Tongue (tissue), 3 donors: ENCODE measurements at places on chromosomes 16 and 17. TPM values are rescaled to one million over a fixed set of nuclear protein-coding genes. Genes with fewer than 3 reads are reported as not detected.

Gene PITPNM3
- total RNA-seq = 7.2 TPM

Gene BRIP1
- total RNA-seq = 6.5 TPM

Gene FNDC8
- total RNA-seq = not detected

Gene PIMREG
- 12.3 TPM for total RNA-seq

Gene PIK3R6
- 1.6 TPM for total RNA-seq

Gene TMEM100
- 21.5 TPM for total RNA-seq

Gene ENPP7
- total RNA-seq = not detected

Gene QRICH2
- 2.1 TPM for total RNA-seq

Gene ABCA9
- 24.4 TPM for total RNA-seq

Gene KRT17
- total RNA-seq = 253 TPM

Gene SULT1A1
- 12.8 TPM for total RNA-seq

Gene MXRA7
- total RNA-seq = 200 TPM

Gene PHB1
- total RNA-seq = 88.1 TPM

Gene TMC8
- total RNA-seq = 3.2 TPM

Gene KRT14
- 738 TPM for total RNA-seq

Gene CCDC154
- total RNA-seq = 0.51 TPM
